RCC 7860 (cell line): ENCODE measurements at places on chromosomes 2 and 18.

DNA sequence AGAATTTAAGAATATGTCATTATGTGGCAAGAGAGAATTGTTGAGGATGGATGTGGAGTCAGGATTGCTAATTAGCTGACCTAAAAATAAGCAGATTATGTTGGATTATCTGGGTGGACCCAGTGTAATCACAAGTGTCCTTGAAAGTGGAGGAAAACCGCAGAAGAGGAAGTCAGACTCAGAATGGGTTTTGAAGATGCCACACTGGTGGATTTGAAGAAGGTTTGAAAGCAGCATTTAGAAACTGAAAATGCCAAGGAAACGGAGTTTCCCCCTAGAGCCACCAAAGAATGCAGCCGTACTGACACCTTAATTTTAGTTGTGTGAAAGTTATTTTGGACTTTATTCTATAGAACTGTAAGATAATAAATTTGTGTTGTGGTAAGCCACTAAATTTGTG, 41.6 kb upstream of the DPP10 start:
- DNase-seq, result no peak

- DNase-seq, result no peak
These were observed 15.2 kb upstream of the DIPK1C start for GRCh38 chr18:74472312-74472711.

GRCh38 chr2:101729521-101730190, 32.1 kb downstream of the MAP4K4 start:
- no peak for DNase-seq

DNA sequence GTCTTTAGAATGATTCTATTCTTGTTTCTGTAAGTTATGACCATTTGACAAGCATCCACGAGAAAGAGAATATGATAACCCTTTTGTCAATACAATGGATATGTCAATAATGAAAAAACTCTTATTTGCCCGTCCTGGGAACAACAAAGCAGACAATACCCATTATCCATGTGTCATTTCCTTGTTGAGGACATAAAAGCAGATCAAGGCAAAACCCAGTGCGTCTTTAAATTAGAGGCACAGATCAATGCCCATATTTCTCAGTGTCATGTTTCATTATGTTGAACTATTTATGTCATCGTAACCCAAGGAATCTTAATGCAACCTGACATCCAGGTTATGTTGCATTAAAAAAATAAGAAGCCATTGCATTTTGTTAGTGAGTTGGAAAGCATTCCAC, 365.0 kb upstream of the CELF4 start:
- DNase-seq, result no peak

DNA sequence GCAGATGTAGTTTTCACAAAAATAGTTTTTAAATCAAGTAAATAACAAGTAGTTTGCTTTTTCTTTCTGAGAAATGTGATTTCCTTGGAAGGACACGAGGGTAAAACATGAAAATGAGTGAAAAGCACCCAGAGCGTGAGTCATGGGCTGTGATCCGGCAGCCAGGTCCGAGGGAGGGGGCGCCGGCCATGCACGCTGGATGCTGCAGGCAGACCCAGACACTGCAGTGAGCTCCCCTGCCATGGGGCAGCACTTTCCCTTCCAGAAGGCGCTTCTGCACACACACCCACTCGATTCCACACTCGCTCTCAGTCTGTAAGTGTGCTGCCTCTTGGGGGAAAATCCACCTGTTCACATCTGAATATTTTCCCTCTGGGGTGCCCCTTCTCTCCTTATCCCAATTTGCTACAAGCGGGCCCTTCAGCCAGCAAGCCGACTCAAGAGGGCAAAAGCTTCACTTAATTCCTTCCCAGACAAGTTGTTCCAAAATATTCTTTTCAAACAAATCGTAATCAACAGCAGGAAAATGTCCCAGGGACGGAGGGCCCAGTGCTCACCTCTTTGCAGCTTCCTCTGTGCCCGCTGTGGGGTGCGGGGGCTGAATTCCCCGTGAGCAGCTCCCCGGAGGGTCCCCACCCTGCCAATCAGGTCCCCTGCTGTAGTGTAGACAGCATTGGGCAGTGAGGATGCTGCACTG, 87.0 kb upstream of the ID2 start:
- no peak for DNase-seq
